ENCODE measurements at places on chromosomes 6 and 20.

- DNase-seq: no peak
Observed at GRCh38 chr6:77401231-77401630, 62.1 kb downstream of the HTR1B start.

GRCh38 chr20:5687884-5688283, 62.3 kb upstream of the SHLD1 start:
- DNase-seq: no peak

DNA sequence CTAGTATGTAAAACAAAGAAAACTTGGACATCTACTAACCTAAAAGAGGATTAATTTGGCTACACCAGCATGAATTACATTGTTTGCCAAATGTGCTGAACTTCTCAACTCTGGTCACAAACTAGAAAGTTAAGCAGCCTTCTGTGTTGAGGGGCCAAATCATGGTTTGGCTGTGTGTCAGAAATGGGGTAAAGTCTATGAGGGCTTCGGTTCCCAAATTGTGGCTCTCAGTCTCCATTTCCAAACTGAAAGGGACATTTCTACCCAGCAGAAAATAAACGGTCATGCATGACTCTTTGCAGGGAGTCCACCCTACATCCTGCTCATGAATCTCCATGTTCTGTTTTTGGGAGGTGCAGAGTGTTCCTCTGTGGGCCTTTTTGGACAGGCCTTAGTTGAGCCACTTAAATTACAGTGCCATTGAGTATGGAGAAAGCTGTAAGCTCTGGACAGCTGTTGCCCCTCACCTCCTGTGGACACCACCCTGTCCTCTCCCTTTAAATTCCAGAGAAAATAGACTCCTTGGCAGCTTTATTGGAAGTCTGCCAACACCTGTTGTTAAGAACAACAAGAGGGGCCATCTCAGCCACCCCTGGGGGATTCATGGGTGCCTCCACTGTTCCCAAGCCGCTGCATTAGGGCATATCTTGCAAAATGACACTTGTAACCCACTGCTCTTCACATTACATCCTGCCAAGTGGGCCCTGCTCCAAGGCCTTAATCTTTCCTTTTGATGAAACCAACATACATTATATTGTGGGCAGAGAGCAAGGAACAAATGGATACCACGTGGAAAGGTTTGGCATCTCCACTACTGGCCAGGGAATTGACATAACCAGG, 27.5 kb upstream of the SNRPC start:
- no peak for DNase-seq

DNA sequence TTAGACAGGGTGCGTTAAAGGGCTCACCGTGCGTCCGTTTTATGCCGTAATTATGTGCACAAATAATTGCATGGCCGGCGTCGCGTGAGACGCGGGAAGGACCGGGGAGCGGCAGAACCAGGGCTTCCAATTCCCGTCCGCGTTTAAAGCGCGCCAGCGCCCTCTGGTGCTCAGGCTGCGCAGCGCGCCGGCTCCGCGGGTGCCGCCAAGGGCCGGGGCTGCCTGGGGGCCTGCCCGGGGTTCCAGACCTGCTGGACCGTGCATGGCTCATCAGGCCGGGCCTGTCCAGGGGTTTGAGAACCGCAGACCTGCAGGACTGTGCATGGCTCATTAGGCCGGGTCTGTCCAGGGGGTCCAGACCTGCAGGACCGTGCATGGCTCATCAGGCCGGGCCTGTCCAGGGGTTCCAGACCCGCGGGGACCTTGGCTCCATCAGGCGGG, 369.0 kb downstream of the THBS2 start:
- peak; percentile 64 for DNase-seq

DNA sequence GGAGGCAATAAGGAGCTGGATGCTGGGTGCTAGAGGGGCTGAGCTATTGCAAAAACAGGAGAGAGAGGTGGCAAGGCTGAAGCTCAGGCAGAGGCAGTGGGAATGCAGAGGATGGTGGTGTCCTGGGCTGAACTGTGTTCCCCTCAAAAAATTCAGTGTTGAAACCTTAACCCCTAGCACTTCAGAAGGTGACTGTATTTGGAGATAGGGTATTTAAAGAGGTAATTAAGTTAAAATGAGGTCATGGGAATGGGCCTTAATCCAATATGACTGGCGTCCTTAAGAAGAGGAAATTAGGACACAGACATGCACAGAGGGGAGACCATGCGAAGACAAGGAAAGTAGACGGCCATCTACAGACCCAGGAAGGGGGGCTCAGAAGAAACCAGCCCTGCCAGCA, 11.5 kb upstream of the MMP9 start:
- DNase-seq: no peak

DNA sequence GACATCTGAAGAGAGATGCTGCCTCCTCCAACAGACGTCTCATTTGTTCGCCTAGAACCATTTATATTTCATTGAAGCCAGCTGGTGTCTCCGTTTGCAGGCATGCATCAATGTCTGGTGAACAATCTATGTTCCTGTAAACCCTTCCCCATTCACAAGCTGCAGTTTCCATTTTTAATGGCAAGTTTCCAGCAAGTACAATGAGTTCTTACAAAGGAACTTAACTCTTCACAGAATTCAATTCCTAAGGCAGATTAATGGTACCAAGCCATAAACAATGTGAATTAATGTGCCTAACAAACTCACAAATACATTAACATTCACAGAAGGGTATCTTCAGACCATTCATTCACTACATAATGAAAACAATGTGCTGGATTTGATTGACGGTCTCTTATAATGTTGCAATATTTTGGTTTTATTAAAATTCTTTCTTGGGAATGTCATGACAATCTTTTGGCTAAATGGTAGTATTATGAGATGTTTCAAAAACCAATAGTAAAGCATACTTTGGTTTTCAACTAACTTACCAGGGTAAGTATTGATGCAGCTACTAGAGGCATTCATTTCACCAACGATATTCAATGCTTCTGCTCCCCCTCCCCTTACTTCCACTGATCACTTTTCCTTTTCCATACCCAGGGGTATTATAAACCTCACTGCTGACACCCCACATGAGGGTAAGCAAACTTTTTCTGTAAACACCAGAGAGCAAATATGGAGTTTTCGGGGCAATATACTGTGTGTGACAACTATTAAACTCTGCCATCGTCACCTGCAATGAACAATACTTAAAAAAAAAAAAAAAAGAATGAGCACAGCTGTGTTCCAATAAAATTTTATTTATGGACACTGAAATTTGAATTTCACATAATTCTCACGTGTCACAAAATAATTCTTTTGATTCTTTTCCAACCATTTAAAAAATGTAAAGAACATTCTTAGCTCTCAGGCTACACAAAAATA, 4.2 kb downstream of the AKIRIN2 start:
- DNase-seq: no peak

GRCh38 chr20:57097245-57097915, 169.1 kb downstream of the BMP7 start:
- no peak for DNase-seq

DNA sequence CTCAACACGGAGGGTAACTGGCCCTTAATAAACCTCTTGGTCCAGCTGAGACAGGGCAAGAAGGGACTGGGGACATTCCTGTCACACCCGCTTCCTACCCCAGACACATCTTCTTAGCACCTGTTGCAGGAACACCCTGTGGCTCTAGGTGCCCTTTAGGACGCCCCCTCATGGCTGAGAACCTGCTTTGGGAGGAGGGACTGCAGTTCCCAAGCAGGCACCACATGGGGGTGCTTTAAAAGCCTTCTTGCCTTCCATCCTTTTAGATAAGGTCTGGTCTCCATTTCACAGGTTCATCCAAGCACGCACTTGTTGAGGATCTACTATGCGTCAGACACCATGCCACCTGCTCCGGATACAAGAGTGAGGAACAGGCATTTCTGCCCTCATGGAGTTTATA, 26.6 kb downstream of the NSFL1C start:
- no peak for DNase-seq

DNA sequence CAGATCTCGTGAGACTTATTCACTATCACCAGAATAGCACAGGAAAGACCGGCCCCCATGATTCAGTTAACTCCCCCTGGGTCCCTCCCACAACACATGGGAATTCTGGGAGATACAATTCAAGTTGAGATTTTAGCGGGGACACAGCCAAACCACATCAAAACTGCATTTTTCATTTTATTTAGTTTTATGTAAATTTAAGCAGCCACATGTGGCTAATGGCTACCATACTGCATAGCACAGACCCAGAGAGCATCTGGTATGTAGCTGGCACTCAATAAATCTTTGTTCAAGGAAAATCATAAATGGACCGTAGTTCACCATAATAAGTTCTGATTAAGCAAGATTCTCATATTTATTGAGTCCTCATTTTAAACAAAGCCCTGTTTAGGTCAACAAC, 15.3 kb downstream of the GFOD1 start:
- DNase-seq: no peak

- DNase-seq: peak; percentile 25
Observed at GRCh38 chr20:53216856-53217576, 244.9 kb downstream of the TSHZ2 start.

DNA sequence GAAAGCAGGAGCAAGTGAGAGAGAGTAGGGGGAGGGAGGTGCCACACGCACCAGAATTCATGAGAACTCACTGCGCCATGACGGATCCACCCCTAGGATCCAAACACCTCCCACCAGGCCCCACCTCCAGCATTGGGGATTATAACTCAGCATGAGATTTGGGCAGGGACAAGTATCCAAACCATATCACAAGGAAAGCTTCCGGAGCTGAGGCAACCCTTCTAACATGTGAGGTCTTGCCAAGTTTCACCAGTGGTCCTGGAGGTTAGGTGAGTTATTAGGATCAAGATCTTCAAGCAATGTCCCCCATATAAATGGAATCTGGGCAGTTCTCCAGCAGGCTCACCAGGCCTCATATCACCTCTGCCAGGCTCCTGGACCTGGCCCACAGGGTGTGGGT, 308.4 kb downstream of the NRN1 start:
- no peak for DNase-seq

- no peak for DNase-seq
Observed at GRCh38 chr6:13927203-13927602, 2.5 kb downstream of the RNF182 start.

- peak; percentile 51 for DNase-seq
Observed at GRCh38 chr20:62352402-62353288, 14.5 kb downstream of the LAMA5 start.

DNA sequence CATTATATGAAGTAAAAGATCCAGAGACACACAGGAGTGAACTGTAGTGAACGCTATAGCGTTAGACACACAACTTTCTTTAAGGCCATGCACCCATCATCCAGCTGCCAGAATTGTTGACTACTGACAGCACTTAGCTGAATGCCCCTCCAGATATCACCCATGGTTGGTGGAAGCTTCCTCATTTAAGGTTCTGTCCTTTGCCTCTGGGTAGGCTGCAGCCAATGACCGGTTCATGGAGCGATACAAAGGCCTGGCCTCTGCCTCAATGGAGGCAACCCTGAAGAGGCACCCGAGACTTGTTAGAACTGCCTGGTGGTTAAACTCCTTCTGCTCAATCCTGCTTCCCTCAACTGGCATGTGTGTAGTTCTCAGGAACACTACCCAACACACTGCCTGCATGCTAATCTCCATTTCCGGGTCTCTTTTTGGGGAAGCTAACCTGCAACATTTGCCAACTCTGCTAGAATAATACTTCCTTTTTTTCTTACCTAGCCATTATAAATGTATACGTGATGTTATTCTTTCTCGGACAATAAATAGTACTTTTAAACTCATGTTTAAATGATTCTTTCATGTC, 49.8 kb upstream of the THEMIS start:
- DNase-seq: no peak

GRCh38 chr20:17958373-17959256, 10.0 kb downstream of the SNX5 start:
- DNase-seq: no peak

GRCh38 chr6:111918825-111919224, 45.6 kb upstream of the FYN start:
- DNase-seq: no peak

DNA sequence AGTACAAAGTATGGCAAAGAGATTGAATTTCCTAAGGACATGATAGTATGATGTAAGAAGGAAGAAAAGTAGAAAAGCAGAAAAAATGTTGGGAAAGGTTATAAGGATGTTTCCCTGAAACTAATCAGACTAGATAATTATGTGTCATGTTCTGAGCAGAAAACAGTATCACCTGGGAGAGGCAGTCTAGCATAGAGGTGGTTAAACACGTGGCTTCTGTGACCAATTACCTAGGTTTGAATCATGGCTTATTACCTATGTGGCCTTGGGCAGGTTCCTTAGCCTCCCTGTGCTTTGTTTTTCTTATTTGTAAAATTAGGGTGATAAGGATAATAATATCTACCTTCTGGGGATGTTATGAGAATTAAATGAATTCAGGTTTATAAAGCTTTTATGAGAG, 38.0 kb downstream of the SCGN start:
- no peak for DNase-seq

- no peak for DNase-seq
Observed at GRCh38 chr6:44898296-44898930, 429.7 kb upstream of the RUNX2 start.

GRCh38 chr20:62500237-62500864, 24.6 kb upstream of the GATA5 start:
- peak; percentile 43 for DNase-seq

DNA sequence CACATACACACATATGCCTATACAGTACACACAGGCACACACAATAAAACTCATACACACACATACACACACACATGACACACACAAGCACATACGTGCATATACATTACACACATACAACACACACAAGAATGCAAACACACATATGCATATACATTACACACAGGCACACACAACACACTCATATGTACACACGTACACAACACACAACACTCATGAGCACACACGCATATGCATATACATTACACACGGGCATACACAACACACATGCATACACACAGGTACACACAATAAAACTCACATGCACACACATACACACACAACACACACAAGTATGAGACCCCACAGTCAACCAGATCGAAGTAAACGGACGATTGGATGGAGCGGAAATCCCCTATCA, 238.2 kb downstream of the ERMARD start:
- no peak for DNase-seq

DNA sequence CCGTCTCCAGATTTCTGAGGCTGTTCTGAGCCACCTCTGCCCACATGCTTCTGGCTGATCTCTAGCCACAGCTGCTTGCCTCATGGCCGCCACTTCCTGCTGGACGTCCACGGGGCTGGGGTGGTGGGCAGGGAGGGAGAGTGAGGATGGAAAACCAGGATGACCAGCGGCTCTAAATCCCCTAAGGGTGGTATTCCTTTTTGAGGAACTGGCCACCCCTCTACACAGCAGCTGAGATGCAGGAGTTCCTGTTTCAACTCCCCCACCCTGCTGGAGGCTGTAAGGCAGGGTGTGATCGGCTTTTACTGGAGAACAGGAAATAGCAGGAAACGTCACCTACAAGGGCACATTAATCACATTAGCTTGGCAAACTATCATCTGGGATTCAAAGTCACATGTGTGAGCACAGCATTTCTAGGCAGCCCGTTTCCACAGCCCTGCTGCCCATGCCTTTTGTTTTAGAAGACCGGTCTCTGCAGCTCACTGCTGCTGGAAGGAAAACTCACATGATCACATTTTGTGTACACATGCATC, 181.6 kb upstream of the ECI2 start:
- no peak for DNase-seq

- no peak for DNase-seq
Observed at GRCh38 chr20:4132956-4133355, 117.6 kb upstream of the RNF24 start.

Measured in nucleus accumbens (tissue), 56 donors.